ENCODE measurements at places on chromosomes 2 and 18.

DNA sequence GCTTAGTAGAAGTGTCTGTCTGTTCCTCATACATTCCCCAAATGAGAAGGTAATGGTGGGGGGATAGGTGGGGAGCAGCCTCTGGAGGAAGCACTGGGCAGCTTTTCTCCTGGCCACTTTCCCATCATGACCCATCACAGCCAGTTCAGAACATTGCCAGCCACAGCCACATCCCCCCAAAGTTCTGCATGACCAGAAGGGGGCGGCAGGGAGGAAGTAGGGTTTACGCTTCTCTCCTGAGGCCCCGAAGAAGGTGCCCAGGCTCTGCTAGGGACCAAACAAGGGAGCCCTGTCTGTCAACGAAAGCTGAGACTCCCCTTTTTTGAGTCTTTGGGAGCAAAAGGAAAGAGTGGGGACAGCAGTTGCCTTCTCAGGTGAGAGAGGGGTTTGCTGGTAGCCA is 7.7 kb downstream of the IGFBP5 start:
- peak; percentile 63 for DNase-seq

GRCh38 chr2:189783451-189783926 is 650 bp downstream of the ORMDL1 start:
- DNase-seq = peak; percentile 63

DNA sequence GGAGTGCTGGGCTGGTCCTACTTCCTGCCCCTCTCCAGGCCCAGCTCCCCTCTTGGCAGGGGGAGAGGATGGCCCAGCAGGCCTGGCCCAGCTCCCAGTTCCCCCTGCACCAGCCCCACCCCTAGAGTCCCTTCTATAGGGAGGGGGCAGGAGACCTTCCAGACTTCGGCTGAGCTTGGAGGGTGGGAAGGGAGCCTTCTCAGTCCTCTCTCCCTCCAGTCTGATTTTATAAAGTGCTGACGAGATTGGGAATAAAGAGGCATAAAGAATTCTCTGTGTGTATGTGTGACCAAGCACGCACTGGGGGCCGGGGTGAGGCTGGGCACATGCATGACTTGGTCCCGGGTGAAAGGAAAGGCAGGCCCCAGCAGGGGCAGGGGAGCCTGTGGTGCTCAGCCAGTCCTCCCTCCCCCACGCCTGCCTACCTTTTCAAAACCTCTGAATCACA is 5.1 kb downstream of the CHPF start:
- no peak for DNase-seq

DNA sequence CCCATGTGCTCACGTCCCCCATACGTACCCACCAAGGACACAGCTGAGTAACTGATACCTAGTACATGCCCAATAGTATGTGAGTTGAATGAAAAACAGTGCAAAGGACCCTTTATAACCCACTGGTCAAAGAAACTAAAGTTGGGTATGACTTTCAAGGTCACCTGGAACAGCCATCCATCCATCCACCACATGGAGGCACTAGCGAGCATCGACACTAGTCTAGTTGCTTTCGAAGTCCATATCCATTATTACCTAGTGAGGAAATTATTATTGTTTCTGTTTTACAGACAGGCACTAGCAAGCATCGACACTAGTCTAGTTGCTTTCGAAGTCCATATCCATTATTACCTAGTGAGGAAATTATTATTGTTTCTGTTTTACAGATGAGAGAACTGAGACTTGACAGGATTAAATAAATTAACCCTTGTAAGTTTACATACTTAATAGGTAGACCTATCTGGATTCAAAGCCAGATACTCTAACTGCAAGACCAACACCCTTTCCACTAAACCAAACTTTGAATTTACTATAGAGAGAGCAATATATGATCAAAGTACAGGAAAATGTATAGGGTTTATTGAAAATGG is 233.7 kb downstream of the METTL4 start:
- DNase-seq = peak; percentile 35

- DNase-seq = peak; percentile 16
These were observed 156.2 kb downstream of the WDSUB1 start for GRCh38 chr2:159130302-159130701.

DNA sequence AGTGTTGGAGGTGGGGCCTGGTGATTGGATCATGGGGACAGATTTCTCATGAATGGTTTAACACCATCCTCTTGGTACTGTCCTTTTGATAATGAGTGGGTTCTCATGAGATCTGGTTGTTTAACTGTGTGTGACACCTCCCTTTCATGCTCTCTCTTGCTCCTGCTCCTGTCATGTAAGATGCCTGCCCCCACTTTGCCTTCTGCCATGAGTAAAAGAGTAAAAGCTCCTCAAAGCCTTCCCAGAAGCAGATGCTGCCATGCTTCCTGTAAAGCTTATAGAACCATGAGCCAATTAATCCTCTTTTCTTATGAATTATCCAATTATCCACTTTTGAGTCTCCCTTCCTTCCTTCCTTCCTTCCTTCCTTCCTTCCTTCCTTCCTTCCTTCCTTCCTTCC is 317.7 kb downstream of the RDH14 start:
- DNase-seq = peak; percentile 94

DNA sequence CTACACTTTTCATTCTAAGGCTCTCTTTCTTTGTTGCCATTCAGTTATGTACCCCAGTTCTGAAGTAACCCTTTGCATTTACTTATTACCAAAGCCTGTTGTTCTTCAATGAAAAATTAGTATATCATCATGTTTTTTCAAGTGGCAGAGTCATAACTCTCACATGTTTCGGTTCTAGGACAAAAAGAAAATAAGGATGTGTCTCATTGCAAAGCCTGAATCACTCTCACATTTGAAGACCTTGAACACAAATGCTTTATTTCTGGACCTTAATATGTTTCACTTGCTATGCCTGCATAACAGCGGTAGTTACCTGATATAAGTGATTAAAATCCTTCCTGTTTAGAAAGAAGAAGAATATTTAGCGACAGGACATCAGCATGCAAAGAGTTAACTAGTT is 49.1 kb downstream of the ZEB2 start:
- no peak for DNase-seq

- no peak for DNase-seq
These were observed 605.0 kb upstream of the RAB6C start for GRCh38 chr2:129374452-129374851.

- DNase-seq = no peak
These were observed 1287.3 kb downstream of the CNTNAP5 start for GRCh38 chr2:125312342-125312741.

- no peak for DNase-seq
These were observed 14.5 kb downstream of the NFATC1 start for GRCh38 chr18:79410171-79410641.

DNA sequence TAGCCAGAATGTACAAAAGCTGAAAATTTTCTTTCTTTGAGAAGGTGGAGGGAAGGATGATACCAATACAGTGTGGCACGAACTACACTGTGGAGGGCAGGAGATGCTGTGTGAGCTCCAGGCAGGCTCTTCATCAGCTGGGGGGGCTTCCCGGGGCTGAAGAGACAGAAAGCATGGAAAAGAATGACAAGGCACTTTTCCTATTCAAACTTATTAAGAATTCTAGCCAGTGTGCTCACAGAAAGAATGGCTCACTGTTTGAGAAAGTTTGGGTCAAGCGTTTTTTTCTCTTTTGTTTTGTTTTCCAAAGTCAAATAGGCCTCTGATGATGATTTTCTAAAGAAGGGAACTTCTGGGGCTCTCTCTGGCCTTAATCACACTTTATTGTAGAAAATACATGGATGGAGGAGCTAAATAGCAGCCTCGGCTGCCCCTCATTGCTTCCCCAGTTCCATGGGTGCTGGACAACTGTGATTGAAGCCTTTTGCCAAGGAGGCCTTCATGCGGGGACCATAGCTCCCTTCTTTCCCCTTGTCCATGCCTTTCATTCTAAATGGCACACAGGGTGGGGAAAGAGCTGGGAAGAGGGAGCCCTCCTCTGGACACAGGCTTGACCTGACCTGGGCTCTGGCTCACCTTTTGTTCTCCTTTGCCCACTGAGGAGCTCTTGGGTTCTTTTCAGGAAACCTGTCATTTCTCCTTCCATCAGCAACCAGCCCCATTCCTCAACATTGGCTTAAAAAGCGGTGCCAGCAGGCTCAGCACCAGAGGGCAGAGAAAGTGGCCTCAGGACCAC is 130.6 kb downstream of the TDRD15 start:
- DNase-seq = no peak

GRCh38 chr2:237344942-237345341 is 69.0 kb downstream of the COL6A3 start:
- no peak for DNase-seq

All from NCI-H82 (cell line).